ENCODE measurements at places on chromosomes 6 and 20.

DNA sequence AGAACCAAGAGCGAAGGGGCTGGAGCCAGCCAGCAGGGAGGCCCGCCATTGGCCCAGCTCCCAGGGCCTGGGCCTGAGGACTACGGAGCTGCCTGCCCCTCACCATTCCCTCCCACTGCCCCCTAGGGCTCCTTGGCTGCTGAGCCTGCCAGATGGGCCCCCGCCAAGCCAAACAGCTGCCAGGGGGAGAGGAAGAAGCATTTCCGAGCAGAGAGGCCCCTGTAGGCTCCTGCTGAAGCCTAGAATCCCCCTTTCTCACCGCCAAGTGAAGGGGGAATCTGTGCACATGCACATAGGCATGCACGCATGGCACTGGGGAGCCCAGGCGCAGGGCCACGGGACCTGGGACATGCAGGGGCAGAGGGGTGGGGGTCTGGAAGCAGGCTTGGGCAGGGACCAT lies 28.5 kb upstream of the MRPS18A start:
- no peak for DNase-seq

DNA sequence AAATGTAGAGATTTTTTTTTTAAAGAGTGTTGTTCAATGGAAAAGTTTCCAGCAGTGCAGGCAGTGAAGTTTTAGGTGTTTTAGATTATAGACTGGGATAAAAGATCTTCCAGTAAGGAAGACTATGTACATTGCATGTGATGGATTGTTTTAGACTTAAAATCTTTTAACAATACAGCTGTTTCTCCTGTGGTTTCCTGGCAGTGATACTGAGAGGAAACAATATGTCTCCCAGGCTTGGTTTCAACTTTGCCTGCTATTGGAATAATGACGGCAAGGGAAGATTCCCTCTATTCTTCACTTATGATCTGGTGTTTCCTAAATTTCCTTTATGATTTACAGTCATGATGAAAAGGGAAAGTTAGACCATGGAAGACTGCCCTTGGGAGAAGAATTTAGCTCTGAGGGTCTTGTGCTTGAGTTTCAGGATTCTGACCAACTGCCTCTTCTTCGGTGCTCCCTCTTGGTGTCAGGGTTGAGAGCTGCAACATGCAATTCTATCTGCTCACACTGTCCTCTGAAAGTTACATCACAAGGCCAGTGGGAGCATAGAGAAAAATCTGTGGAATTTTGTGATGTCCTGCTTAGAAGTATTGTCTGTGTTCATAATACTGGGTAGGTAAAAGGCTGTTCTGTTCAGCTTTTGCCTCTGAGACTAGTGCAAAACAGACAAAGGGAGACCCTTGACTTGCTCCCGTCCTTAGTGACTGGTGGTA lies 262.8 kb upstream of the MAN1A1 start:
- DNase-seq = no peak

DNA sequence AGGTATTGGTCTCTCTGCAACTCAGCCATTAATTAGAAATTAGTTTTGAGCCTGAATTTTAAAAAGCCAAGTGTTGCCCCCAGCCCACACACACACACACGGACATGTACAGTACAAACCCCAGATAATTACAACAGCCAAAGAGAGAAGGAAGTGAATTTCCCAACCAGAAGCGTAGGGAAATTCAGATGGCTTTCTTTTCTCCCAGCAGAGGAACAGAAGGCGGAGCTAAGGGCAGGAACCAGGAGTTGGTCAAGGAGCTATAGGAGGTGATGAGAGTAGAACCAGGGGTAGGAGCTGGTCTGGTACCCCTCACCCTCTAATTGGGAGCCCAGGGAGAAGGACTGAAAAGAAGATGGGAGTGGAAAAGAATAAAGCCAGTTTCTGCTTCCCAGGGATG lies 3.9 kb upstream of the ZBTB9 start:
- DNase-seq = no peak

DNA sequence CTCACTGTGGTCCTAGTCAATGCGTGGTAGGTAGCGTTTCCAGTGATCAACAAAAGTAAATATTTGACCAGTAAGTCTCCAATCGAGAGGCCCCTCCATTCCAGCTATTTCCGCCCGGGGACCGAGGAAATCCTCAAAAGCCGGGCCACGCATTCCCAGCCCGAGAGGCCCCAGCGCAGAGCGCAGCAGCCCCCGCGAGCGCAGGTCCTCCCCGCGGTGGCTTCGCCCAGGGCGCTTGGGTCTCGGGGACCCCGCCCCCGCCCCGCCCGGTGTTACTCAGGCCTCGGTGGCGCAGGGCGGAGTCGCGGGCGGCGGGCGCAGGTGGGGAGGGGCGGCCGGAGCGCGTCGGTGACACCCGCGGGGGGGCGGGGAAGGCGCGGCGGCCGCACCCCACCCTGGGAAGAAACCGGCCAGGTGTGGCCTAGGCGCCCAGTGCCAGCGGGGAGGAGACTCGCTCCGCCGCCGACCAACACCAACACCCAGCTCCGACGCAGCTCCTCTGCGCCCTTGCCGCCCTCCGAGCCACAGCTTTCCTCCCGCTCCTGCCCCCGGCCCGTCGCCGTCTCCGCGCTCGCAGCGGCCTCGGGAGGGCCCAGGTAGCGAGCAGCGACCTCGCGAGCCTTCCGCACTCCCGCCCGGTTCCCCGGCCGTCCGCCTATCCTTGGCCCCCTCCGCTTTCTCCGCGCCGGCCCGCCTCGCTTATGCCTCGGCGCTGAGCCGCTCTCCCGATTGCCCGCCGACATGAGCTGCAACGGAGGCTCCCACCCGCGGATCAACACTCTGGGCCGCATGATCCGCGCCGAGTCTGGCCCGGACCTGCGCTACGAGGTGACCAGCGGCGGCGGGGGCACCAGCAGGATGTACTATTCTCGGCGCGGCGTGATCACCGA lies at the start of gene DSP:
DSP (plus strand) TSS at position 497 of the 890 bp plus-strand sequence; CDS start at position 742, 245 bp downstream.
- peak; percentile 75 for DNase-seq

GRCh38 chr6:154414021-154414813 lies 57.6 kb upstream of the IPCEF1 start:
- no peak for DNase-seq

GRCh38 chr20:62222266-62222850 lies 2.3 kb upstream of the HRH3 start:
- DNase-seq = no peak

GRCh38 chr6:73694711-73695411 lies 1.1 kb upstream of the CD109 start:
- no peak for DNase-seq
